ENCODE measurements at places on chromosomes 4 and X.
A peak's percentile ranks its signal among the peaks of the same experiment; 100 is the strongest.

- no peak for DNase-seq
Measured at GRCh38 chrX:106000203-106000602, 38.3 kb downstream of the SERPINA7 start.

- DNase-seq = no peak
Measured at GRCh38 chrX:101108284-101108683, 10.3 kb downstream of the CENPI start.

- no peak for DNase-seq
Measured at GRCh38 chr4:118746251-118746919, 61.2 kb downstream of the METTL14 start.

GRCh38 chrX:101347859-101348451 is 587 bp downstream of the TIMM8A start:
- no peak for DNase-seq

- peak; percentile 10 for DNase-seq
Measured at GRCh38 chr4:183658362-183659028, 490 bp downstream of the RWDD4 start.

DNA sequence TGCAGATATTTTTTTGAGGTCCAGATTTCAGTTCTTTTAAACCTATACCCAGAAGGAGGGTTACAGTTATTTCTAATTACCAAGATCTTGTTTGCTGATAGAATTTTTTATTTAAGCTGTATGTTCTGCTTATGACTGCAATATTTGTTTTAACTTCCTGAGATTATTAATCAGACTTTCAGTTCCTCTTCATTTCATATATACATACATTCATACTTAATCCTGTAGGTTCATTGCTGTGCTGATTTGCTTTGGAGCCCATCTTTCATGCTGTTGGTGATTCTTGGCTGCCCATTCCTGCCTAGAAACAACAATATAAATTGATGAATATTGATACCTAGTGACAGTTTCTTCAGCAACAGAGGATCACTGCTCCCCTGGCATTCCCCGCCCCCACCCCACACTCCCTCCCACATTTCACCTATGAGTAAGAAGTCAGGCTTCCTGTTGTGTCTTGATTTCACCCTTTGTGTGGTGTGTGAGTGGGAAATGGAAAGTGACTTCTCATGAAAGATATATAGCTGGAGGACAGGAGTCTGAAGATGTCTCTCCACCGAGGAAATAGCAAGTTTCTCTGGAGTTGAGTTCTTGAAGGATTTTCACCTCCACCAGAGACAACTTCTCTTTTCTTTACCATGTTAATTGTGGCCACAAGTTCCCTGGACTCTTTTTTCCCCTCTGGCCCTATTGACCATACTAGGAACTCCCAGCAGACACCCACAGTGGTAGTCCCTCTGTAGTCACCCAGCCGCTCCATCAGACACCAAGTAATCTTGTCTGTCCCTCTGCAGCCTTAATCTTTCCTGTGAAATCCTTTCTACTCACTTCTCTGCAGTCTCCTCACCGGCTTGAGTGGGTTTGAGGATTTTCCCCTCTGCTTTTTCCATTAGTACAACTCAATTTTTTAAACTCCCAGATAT is 118.4 kb downstream of the ASB9 start:
- no peak for DNase-seq

GRCh38 chrX:34839451-34839850 is 103.1 kb upstream of the FAM47B start:
- no peak for DNase-seq

- DNase-seq = no peak
Measured at GRCh38 chr4:20445933-20446723, 194.4 kb downstream of the SLIT2 start.

GRCh38 chrX:15848576-15848975 is 6.0 kb downstream of the AP1S2 start:
- no peak for DNase-seq

- DNase-seq = no peak
Measured at GRCh38 chr4:23747281-23747735, 142.5 kb downstream of the PPARGC1A start.

DNA sequence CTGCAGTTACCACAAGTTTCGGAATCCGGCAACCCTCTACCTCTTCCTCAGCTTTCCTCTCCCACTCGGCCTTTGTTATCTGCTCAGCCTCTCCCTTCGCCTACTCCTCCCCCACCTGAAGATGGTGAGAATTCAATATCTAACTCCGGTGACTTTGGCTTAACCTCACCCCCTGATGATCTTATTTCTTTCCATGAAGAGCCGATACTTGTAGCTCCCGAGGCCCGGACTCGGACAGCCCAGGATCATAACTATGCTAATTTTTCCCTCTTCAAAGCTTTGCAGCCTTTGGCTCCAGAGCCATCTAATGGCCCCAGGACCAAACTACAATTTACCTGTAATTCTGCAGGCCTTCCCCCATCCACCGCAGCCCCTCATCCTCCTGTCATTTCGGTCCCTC is 32.0 kb upstream of the MGST2 start:
- no peak for DNase-seq

Measured in activated CD4-positive, alpha-beta T cell treated with anti-CD3 and anti-CD28 coated beads, Interleukin-2, amount 50 U/mL, for 24 hours (primary cell).